8988T (cell line): ENCODE measurements at places on chromosomes 16 and 17.

DNA sequence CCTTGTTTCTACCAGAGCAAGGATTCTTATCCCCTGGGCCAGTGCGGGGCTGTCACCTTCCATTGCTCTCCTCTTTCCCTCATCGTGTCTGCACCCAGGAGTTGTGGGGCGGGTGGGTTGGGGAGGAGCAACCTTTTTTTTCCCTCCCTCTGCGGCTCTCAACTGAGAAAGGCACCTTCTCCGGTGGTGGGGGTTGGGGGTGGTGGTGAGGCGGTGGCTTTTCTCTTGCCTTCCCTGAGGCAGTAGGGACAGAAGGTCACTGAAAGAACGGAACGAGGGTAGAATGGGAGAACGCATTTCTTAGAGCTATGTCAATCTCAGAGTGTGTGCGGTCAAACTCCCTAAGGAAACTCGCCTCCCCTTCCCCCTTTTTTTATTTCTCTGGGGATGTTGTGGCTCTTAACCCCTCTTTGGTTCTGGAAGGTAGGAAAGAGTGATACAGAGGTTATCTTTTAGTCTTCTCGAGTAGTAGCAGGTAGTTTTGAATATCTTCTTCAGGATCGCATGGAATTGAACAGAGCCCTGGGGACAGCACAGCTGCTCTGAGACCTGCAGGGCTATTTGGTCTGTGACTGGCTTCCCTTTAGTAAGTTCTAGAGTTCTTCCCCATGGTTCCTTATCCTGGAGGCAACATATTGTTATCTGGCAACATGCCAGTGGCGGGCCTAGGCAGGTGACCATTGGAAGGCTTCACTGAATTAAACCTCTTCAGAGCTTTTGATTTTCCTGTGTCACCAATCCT lies 994 bp downstream of the CLTC start:
- peak; percentile 13 for DNase-seq

DNA sequence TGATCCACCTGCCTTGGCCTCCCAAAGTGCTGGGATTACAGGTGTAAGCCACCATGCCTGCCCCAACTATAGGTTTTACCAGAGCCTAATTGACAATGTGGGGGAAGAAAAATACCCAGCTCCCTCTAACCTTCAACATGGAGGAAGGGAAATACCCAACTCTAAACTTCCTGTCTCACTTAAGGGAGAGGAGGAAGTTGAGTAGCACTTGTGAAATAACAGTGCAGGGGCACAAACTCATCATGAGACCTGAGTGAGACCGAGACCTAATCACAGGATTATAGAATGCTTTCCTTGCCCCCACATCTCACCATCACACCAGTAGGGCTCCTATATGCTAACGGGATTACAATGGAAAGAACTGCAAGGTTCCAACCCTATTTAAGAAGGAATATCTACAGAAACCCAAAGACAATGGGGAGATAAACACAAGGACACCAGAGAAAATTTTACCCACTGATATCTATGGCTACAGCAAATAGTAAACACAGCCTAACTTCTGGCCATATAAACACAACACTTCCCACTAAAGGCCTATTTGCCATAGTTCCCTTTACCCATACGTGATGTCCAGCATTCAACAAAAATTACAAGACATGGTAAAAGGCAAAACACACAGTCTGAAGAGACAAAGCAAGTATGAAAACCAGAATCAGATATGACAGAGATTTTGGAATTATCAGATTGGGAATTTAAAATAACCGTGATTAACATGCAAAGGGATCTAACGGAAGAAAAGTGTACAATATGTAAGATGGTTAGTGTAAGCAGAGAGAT lies 26.9 kb downstream of the OR3A1 start:
- no peak for DNase-seq

DNA sequence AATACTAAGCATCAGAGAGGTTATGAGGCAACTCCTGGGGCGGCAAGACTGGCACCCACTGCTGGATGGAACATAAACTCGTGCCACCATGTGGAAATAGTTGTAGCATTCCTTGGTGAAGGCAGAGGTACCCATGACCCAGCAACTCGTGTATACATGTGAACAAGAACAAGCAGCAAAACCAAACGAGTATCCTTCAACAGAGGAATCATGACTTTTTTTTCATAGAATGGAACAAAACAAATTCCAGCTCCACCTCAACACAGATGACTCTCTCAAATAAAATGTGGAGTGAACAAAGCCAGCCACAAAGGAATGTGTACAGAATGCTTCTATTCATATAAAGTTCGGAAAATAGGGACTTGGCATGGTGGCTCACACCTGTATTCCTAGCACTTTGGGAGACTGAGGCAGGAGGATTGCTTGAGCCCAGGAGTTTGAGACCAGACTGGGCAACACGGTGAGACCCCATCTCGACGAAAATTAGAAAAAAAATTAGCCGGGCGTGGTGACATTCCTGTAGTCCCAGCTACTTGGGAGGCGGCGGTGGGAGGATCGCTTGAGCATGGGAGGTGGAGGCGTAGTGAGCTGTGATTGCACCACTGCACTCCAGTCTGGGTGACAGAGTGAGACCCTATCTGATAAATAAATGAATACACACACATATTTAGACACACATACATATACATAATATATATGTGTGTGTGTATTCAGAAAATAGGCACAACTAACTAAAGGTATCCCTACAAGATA lies 35.3 kb downstream of the B9D1 start:
- no peak for DNase-seq

GRCh38 chr17:41992576-41992975 lies 24.7 kb downstream of the DNAJC7 start:
- DNase-seq, result no peak

GRCh38 chr17:14304222-14304772 lies 3.4 kb downstream of the HS3ST3B1 start:
- no peak for DNase-seq

DNA sequence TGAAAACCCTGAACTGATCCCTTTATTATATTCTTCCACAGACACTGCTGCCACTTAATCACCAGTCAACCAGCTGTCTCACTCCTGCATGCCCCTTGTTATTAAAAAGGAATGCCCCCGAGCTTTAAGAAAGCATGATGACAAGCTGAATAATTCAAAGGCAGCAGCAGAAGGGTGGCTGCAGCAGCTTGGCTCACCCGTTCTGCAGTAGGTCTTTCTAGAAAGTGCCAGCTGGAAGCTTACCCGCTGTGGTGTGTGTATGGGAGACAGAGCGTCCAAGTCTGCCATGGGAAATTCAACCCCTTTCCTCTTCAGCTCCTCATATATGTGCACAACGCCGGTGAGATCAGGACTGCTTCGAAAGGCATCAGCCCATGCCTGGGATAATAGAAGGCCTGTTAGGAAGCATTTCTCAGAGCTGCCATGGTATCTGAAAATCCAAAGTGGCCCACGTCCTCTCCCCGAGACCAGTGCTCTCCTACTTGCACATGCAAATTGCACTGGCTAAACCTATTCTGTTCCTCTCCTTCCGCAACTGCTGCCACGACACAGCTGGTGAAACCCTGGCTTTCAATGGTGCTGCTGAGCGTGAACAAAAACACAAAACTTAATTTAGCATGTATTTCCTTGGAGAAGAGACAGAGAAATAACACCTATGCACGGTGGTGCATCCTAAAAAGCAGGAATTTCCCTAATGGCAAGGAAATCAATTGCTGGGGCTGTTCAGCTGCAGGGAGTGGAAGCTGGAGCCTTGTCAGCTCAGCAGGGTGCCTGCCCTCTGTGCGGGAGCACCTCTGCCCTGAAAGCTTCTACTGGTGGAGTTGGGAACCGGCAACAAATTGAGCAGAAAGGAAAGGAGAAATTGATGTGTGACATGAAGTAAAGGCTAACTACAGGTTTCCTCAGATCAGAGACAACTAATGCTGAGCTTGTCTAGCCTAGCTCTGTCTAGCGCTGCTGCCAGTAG lies 47.9 kb upstream of the SREBF1 start:
- no peak for DNase-seq

- DNase-seq, result no peak
Observed at GRCh38 chr16:9340526-9341256, 249.2 kb downstream of the HAPSTR1 start.

DNA sequence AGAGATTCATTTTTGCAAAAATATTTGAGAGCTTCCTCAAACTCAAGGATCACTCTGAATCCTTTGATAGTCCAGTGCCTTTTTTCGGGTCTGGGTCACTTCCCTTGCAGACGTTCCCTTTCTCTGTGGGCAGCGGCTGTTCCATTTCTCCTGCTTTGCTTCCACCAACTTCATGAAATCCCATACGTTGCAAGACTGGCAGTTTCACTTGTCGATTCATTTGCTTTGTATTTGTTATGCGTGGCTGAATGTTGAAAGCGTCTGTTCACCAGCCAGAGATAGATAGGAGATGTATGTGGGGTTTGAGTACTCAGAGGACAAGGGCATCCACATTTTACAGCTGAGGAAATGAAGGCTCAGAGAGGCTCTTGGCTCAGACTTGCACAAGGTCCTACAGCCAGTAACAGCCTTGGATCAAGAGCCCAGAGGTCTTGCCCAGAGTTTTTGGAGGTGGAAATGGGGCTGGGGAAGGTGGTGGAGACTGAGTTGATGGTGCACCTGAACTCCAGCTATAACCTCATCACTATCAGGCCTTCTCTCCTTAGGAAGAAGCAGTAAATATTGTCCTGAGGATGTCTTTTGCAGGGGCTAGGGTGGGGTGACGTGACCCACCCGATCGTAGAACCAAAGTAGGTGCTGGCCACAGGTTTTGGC lies 1.3 kb upstream of the CCDC102A start:
- no peak for DNase-seq

DNA sequence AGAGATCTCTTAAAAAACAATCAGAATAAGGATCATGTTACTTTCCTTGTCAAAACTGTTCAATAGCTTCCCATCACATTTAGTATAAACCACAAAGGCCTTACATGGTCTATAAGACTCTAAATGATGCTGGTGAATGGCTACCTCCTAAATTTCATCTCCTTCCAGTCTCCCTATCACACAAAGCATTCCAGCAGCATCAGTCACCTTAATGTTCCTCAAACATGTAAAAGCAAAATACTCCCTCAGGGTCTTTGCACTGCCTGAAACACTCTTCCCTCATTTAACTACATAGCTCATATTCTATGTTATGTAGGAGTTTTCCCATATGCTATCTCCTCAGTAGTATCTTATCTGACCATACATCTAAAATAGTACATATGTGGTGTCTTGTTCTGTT lies 53.5 kb upstream of the INTS2 start:
- DNase-seq, result no peak

GRCh38 chr17:64187093-64187895 lies 57.4 kb upstream of the ERN1 start:
- DNase-seq, result no peak

DNA sequence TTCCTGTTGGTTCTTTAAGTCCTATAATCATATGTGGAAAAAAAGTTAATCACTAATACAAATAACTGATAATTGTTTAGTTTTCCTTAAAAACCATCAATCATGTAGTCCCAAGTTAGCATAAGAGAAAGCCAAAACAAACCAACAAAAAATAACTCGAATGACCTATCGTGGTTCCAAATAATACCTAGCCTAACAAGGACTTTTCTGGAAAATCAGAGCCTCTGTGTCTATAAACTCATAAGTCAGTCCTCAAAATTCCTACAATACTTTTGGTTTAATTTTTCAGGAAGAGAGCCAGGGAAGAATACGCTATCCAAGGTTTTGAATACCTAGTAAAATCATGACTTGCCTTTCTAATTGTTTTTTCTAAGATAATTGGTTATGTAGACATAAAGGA lies 975.3 kb upstream of the SOX9 start:
- no peak for DNase-seq

GRCh38 chr17:35372846-35373533 lies 431 bp downstream of the SLFN11 start:
- no peak for DNase-seq

GRCh38 chr17:13395346-13395745 lies 206.4 kb downstream of the HS3ST3A1 start:
- no peak for DNase-seq

GRCh38 chr17:75832164-75832651 lies 12.0 kb downstream of the UNC13D start:
- no peak for DNase-seq

GRCh38 chr16:83713597-83713996 lies 94.2 kb upstream of the HSBP1 start:
- DNase-seq, result no peak

GRCh38 chr17:68749349-68750207 lies 148.4 kb upstream of the FAM20A start:
- no peak for DNase-seq

GRCh38 chr16:70804153-70804733 lies 3.3 kb upstream of the VAC14 start:
- DNase-seq, result no peak

DNA sequence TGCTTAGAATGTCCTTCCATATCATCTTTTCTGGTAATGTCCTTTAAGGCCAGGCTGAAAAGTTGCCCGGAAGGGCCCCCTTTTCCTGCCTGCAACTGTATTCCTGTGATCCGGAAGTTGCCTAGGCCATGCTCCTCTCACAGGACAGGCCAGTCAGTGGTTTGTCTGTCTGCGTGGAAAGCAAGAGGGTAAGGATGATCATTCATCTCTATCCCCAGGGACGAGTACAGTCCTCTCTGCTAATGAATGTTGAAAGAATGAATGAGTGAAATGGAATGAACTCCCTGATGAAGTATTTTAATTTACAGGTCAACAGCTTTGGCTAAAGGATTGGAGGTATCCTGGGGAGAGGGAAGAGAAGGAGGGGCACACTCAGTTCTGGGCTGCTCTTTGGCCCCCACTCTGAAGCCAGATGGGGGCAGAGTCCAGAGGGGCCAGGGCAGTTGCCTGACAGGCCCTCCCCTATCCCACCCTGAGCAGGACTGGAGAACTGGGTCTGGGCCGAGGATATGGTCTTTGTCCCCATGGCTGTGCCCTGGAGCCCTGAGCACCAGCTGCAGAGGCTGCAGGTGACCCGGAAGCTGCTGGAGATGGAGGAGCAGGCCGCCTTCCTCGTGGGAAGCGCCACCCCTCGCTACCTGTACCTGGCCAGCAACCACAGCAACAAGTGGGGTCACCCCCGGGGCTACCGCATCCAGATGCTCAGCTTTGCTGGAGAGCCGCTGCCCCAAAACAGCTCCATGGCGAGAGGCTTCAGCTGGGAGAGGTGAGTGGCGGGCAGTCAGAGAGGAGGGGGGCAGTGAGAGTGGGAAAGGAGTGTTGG lies 3.2 kb downstream of the AOC3 start:
- no peak for DNase-seq

DNA sequence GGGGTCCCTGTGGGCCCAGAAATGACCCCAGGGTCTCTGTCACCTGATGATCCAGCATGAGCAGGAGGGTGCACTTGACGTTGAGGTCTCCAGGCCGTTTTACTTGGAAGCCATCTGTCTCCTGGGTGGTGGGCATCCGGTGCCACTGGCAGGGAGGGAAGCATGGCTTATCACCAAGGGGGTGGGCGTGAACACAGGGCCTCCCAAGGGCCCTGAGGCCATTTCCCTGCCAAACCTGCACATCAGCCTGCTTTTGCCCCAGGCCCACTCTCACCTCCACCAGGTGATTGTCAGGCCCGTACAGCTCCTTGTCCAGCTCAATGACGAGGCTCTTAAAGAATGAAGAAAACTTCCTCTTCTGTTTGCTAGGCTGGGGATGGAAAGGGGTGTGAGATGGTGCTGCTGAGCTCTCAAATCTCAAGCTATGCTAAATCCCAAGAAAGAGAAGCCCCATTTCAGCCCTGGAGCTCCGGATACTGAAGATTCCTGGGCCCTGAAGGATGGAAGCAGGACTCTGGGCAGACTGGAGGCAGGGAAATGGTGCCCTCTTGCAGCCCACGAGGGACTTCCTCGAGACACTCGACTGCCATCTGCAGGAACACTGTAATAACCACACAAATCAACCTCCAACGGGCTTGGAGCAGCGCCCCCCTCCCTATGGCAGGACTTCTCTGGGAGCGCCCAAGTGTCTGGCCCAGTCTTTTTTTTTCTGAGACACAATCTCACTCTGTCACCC lies 7.1 kb upstream of the FTSJ3 start:
- DNase-seq, result peak; percentile 57
